ENCODE measurements at places on chromosomes 2 and 18.

- no peak for DNase-seq
These were observed 88.8 kb downstream of the UXS1 start for GRCh38 chr2:106105151-106105922.

GRCh38 chr2:126669772-126670171, 13.8 kb downstream of the GYPC start:
- no peak for DNase-seq

GRCh38 chr2:70541481-70542020, 12.1 kb downstream of the TGFA start:
- no peak for DNase-seq

- DNase-seq: no peak
These were observed 98.0 kb downstream of the INHBB start for GRCh38 chr2:120443946-120444345.

- DNase-seq: peak; percentile 81
These were observed 47.5 kb downstream of the ZFP36L2 start for GRCh38 chr2:43178602-43179542.

DNA sequence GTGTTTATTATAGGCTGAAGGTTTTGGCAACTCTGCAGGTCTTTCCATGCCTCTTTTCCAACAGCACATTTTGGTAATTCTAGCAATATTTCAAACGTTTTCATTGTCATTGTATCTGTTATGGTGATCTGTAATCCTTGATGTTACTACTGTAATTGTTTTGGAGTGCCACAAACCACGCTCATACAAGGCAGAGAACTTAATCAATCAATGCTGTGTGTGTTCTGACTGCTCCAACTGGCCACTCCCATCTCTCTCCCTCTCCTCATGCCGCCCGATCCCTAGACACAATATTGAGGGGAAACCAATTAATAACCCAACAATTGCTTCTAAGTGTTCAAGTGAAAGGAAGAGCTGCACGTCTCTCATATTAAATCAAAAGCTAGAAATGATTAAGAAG, 32.9 kb downstream of the HDLBP start:
- DNase-seq: no peak

- no peak for DNase-seq
These were observed 318.2 kb downstream of the RND3 start for GRCh38 chr2:150169237-150169629.
